ENCODE measurements at places on chromosomes 4 and X. TPM values are rescaled to one million over a fixed set of nuclear protein-coding genes. Genes with fewer than 3 reads are reported as not detected.

Gene HOPX
- total RNA-seq: not detected

Gene MAOB
- total RNA-seq: not detected

Gene HSD17B13
- total RNA-seq: 0.13 TPM

Gene F11
- not detected for total RNA-seq

Gene HTATSF1
- total RNA-seq: 76.0 TPM

Gene GJB1
- 0.28 TPM for total RNA-seq

- no peak for DNase-seq
These were observed 116.1 kb downstream of the SHROOM3 start for GRCh38 chr4:76550966-76551780.

DNA sequence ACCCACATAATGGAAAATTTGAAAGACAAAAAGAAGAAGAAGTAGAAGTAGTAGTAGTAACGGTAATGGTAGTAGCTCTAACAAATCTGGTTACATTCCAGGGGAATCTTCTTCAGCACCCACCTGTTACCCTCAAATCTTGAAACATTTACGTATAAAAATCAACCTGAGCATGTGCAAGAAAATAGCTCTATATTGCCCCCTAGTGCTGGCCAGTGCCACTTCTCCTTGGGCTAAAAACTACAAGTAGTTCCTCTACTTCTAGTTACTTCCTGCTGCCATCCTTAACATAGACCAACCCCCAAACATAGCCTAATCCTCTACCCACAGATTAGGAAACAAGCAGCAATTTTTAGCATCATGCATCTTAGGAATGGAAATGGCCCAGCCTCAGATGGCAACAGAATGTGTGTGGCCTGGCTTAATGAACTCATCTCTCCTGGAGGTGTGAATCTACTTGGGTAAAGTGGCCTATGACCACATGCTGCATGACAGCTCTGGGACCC, 3.1 kb downstream of the PDGFC start:
- no peak for DNase-seq

DNA sequence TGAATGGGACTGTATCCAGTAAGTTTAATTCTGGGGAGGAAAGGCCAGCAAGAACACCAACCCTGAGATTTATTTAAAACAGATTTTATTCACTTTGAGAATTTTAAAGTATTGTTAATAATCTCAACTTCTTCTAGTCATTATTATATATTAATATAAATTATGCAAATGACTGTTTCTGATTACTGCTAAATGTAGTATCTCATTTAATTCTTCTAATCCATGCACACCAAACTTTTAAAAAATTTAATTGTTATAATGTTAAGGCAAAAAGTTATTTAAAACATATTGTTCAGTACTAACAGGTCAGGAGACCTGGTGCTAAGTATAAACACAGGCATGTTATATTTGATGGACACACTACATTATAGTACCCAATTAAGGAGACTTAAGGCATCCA, 8.1 kb downstream of the RLIM start:
- DNase-seq: no peak

DNA sequence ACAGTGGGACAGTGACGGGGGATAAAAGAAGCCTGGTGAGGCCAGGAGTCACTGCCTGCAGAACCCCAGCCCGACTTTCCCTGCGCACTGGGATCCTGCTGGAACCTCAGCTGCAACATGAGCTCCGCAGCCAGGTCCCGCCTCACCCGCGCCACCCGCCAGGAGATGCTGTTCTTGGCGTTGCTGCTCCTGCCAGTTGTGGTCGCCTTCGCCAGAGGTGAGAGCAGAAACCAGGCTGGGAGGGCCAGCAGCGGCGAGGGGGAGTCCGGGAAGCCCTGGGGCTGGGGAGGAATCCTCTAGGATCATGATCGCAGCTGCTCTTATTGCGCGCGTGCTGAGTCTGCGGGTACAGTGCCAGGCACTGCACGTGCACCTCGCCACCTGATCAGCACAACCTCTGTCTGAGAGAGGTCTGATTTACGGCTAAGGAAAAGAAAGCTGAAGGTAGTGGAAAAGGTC, at the start of gene PF4V1:
Gene PF4V1, plus strand, starts transcription at position 51 of the 459 bp plus-strand sequence. Its CDS starts 67 bp downstream, at position 118.
- no peak for DNase-seq

DNA sequence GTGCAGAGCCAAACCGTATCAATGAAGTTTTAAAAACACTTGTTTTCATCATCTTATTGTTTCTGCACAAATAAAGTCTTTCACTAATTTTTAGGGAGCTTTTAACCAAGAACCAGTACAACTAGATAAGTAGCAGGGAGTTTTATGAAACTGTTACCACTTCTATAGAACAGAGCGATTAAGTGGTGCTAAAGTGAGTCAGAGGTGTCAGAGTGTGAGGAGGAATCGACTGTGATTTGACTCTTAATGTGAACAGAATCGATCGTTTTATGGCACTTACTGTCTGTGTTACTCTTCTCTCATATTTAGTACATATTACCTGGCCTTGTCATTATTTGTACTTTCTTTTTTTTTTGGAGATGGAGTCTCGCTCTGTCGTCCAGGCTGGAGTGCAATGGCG, 43.3 kb downstream of the PDK3 start:
- no peak for DNase-seq

GRCh38 chrX:78326401-78326800, 1.0 kb downstream of the CYSLTR1 start:
- no peak for DNase-seq

GRCh38 chr4:26964512-26964911, 103.9 kb downstream of the STIM2 start:
- DNase-seq: no peak

DNA sequence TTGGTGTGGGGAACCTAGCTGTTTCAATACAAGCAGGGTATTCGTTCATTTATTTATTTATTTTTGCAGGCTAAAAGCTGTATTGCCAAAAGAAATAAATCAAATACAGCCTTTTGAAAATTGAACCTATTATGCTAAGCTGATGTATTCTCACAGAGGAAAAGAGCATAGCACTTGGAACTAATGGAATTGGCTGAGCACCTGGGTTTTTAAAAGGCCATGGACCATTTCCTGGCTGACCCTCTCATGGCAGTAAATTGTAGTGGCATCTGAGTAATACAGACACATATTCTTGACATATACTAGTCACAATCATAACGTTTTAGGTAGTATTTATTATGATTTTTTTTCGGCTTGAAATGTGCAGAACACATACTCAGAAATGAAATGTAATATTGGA, 71.8 kb upstream of the ALG13 start:
- DNase-seq: no peak

DNA sequence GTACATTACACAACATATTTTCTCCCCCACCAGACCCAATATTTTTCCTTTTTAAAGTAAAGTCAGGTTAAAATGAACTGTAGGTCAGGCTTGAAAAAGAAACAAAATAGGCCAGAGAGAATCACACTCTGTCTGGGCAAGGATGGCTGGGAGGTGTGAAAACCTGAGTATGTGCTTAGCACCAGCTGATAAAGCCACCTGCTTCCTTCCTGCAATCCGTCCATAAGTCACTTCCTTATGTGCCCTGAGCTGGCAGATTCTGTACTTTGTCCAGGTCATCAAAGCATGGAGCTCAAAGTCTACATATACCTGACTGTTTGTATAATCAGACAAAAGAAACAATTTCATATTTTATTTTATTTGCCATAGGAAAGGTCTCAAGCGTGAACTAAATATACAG, 37.7 kb downstream of the ANTXR2 start:
- no peak for DNase-seq

- no peak for DNase-seq
These were observed 316.1 kb downstream of the KCTD8 start for GRCh38 chr4:44132526-44132925.

- DNase-seq: no peak
These were observed 91.2 kb downstream of the ARHGAP10 start for GRCh38 chr4:147823130-147823529.

GRCh38 chr4:76179398-76180318, 31.5 kb upstream of the NUP54 start:
- DNase-seq: peak; percentile 55

Measured in Panc1 (cell line).